ENCODE measurements at places on chromosomes 6 and 20.

DNA sequence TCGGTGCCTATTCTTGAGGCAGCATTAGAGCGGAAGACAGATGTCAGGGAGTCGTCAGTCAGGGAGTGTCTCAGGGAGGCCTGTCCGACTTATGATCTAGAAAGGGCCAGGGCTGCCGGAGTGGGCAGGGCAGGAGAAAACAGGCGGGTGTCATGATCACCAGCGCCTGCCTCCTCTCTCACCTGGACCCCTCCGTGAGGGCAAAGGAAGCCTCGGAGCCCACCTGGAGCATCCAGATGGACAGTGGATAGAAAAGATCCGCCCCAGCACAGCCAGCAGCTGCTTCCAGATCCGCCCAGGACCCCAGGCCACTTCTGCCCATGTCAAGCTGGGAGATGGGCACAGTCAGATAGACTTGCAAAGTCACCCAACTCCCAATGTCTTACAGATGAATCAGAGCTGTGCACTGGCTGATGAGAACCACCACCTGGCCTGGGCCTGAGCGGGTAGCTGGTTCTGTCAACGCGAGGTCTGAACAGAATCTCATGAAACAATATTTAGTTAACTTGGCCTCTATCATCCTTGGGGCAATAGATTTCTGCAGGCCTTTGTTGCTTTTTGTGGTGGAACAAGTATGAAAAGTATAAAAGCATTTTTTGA, 22.2 kb downstream of the PSMG4 start:
- DNase-seq, result no peak

DNA sequence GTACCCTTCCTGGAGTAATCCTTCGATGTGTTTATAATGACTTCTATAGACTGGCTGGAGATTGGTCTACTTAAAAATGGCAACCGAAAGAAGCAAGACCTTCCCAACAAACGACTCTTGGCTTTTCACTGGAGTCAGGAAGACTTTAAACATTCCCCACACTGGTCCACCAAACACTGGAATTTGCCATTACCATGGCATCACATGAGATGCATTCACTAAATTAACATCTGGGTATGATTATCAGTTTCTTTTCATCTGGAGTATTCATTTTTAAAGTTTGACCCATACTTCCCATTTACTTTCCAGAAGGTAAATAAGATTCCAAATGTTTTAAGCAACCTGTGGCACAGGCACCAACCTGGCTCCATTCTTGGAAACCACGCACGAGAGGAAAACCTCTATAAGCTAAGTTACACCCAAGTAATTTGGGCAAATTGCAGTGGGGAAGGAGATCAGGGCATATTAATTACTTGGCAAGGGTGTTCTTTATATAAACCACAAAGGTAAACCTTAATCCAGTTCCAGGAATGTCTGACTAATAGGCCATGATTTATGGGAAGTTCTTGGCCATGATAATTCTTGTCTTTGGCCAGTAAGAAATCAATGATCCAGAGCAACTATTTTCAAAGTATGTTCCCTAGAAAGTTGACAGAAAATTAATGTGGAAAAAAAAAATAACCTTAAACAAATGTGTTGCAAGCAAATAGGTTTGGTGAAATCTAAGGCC, 190.0 kb upstream of the COL21A1 start:
- no peak for DNase-seq

DNA sequence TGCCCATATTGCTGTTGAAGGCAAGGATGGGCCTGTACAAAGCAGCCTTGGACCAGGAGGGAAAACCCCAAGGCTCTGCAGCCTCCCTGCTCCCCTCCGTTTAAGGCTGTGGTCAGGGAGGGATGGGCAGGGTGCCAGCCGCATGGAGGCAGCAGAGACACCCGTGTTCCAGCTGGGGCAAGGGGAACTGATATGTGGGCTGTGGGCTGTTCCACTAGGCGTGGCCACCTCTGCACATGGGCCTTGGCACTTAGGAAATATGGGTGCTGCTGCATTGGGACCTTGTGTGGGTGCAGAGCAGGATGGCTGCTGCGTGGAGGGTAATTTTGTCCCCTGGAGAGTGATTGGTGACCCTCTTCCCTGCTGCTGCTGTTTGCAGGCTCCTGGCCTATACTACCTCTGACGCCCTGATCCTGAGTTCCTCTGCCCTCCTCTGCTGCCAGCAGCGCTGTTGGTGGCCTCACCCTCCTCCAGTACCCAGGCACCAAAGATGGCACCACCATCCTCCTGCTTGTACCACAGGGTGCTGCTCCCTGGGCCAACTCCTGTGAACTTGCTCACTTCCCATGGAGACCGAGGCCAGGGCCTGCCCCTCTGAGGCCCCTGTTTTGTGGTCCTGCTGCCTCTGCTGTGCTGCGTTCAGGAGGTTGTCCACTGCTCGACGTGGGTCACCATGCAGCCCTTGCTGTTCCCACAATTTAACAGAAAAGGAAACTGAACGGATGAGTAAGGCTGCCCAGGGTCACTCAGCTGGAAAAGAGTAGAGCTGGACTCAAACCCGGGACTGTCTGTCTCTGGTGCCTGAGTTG, 35.3 kb downstream of the PANK2 start:
- DNase-seq, result peak; percentile 74

DNA sequence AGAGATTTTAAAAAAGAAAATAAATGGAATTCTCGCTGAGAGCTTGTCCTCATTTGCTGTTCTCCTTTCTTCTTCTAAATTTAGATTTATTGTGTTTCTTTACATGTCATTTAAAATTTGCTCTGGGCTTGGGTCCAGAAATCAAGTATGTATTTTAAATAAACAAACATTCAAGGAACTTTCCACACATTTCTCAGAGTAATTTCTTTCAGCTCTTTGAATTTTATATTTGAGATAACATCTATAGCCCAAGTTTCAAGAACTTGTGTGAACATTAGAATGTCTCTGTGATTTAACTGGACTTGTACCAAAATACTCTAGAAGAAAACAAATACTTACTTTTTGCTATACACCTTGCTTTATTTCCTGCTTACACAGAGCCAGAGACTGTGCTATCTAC, 192.3 kb downstream of the TMEM200A start:
- no peak for DNase-seq

GRCh38 chr6:27059621-27060425, 187.7 kb upstream of the PRSS16 start:
- DNase-seq, result no peak

DNA sequence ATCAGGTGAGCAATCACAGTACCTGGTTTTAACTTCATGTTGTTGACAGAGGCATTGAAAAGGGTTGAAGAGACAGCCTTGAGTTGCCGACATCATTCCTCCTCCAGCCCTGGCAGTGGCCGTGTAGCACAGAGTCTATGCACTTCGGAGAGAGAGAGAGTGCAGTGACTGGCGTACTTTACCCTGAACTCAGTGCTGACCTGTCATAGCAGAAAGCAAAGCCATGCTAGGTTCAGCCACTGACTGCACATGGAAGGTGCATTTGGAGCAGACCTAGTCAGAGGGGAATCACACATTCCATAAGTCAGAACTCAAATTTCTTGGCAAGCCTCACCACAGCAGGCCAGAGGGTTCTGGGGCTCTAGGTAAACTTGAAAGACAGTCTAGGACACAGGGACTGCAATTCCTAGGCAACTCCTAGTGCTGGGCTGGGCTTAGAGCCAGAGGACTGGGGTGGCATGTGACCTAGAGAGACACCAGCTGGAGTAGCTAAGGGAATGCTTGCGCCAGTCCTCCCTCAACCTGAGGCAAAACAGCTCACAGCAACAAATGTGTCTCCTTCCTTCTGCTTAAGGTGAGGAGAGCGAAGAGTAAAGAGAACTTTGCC, 69.1 kb downstream of the ELOVL4 start:
- no peak for DNase-seq

DNA sequence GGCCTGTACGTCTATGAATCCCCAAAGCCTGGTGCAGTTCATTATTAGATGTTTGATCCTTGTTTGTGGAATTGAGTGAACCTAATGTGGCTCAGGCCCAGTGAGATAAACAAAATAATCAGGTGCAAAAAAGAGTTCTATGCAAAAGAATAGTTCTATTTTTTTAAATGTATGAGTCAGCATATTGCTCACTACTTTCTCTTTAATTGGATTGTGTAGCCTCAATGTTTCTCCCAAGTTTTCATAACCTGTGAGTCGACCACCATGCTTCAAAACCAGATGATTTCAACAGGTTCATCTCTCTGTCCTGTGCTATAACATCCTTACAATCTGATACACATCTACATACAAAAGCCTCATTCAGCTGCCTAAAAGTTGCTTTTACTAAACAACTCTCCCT, 116.5 kb upstream of the HDAC2 start:
- no peak for DNase-seq

GRCh38 chr6:5515200-5515599, 253.9 kb downstream of the FARS2 start:
- no peak for DNase-seq

- DNase-seq, result no peak
Observed at GRCh38 chr20:48129345-48129942, 344.2 kb upstream of the SULF2 start.

DNA sequence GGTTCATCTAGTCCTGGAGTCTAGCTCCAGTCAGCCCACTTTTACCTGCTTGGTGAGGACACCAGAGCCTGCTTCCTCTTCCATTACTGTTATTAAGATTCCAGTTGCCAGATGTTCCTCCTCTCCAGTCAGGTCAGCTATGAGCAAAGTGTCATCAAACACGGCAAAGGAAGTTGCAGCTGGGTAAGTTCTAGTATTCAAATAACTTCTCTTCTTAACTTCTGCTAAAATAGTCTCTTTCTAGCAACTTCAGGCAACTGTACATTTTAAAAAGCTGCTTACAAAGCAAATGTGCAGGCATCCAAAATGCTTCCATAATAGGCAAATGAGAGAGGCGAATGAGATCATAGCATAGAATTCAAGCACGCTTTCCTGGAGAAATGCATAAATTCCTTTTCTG, 18.4 kb upstream of the MRPS18A start:
- DNase-seq, result peak; percentile 71

DNA sequence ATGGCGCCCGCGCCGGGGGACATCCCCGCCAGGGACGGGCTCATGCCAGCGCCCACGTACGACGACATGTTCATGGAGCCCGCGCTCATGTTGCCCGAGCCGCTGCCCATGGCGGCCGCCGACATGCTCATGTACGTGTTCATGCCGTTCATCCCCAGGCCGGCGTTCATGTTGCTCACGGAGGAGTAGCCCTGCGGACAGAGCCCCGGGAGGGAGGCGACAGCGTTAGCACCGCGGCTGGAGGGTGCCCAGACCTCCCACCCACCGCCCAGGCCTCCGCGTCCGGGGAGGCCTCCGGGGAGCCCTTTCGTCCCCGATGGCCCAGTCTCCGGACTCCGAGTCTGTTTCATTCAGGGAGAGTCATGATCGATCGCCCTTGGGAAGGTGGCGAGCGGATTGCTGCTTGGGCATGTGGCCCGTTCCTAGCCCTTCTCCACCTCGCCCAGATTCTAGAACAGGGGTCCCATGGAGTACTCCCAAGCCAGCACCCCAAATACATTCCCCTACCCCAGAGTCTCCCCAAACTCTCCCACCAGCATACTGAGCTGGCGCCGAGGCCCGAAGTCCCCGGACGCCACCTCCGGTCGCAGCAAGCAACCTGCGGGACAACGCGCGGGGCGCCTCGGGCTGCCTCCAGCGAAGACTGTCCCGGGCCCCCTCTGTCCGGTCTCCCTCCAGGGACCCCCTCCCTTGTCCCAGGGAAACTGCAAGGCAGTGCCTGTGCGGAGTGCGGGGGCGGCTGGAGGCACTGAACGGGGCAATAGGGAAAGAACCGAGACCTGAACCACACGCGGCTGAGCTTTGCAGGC, 1.2 kb downstream of the FOXA2 start:
- no peak for DNase-seq

DNA sequence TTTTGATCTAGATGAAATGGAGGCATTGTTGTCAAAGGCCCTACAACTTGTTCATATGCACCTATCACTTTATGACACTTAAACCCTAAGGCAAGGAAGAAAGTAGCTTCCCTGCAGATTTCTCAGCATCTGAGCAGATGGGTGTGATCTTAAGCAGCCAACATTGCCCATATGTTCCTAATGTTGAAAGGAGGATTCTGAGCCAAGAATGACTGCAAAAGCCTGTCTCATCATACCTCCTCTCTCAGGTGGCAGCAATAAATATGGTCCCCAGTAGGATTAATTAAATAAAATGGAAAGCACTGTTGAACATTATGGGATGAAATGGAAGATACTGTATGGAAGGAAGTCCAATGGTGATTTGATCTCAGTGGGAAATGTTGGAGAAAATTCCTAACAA, 538.1 kb upstream of the MAN1A1 start:
- DNase-seq, result no peak

DNA sequence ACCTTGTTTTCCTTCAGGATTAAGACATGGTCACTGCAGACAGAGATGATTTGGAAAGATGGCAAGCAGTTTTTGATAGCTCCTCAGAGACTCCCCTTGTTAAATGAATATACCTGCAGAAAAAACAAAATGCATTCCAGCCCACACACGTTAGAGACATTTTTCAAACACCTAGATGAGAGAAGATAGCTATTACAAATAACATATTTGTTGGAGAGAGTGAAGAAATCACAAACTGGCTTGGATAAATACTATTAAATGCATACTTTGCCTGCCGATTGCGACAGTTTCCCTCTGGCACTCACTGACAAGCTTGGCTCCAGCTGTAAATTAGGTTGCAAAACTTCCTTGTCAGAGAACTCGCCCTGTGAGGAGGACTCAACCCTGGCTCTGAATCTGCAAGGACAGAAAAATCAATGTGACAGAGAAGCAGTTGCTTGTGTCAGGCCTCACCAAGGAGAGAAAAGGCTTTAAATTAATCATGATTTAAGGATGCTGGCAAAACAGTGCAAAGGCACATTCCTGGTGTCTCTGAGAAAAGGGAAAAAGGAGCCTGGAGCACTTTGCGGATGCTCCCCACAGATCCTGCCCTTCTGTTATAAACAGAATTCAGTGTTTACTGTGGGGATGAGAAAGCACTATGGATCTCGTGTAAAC, 423.7 kb upstream of the MARCKS start:
- peak; percentile 65 for DNase-seq

DNA sequence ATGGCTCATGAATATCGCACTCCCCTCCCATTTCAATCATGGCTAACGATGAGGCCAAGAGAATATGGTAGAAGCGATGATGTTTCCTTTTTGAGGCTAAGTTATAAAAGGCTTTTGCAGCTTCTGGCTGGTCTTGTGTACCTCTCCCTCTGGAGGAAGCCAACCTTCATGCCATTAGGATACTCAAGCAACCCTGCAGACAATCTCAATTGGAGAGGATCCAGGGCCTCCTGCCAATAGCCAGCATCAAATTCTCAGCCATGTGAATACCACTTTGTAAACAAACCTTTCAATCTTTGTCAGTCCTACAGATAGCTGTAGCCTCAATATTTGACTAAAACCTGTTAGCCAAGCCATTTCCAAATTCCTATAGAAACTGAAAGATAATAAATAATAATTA, 738.4 kb downstream of the KIF16B start:
- no peak for DNase-seq

GRCh38 chr20:50427719-50428083, 82.5 kb upstream of the PTPN1 start:
- DNase-seq, result no peak

- no peak for DNase-seq
Observed at GRCh38 chr6:104431096-104431495, 428.6 kb downstream of the HACE1 start.

- no peak for DNase-seq
Observed at GRCh38 chr6:138103871-138104270, 3.3 kb downstream of the PERP start.

GRCh38 chr20:50815162-50815989, 20.5 kb downstream of the BCAS4 start:
- DNase-seq, result no peak

- DNase-seq, result no peak
Observed at GRCh38 chr6:143160439-143161220, 99.9 kb downstream of the AIG1 start.

- DNase-seq, result no peak
Observed at GRCh38 chr6:44021589-44022295, 105.5 kb downstream of the MRPL14 start.

- no peak for DNase-seq
Observed at GRCh38 chr6:27139756-27140579, 107.5 kb upstream of the PRSS16 start.
